Neural crest cell (in vitro differentiated cells): ENCODE measurements at places on chromosomes 1 and 21. TPM values are rescaled to one million over a fixed set of nuclear protein-coding genes. Genes with fewer than 3 reads are reported as not detected.

Gene HLX
- total RNA-seq = 0.43 and 0.61 TPM in 2 replicates

Gene AMY1B
- not detected in 2 replicates for total RNA-seq

Gene ENAH
- total RNA-seq = 179 and 181 TPM in 2 replicates

Gene RAB7B
- total RNA-seq = 4.4 and 4.5 TPM in 2 replicates

Gene PTGS2
- 0.34 TPM in 1 of 2 replicates, not detected in the other for total RNA-seq

DNA sequence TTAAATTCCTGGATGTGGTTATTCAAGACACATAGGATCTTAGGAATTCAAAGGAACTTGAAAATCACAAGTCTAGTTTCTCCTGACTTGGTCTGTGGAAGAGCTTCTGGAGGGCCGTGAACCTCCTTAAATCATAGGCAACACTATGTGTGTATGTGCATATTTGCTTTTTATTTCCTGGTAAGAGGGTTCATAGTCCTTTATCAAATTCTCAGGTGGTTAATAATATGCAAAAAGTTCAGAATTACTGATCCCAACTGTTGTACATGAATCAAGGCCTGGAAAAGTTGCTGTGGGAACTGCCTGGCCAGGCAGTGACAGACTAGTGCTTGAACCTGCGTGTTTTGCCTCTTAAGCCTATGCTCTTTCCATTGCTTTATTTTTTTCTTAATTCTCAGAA is 12.9 kb downstream of the MTR start:
- peaks cover 27% of the 10 kb centered on the region for H3K36me3 ChIP-seq
- no peak overlapping the region for H3K4me3 ChIP-seq
- no peak overlapping the region for H3K27ac ChIP-seq
- no peaks in the 10 kb centered on the region for H3K27me3 ChIP-seq
- H3K4me1 ChIP-seq = no peaks in the 10 kb centered on the region

- peak; percentile 48 for DNase-seq
- peaks cover 1% of the 10 kb centered on the region for H3K36me3 ChIP-seq
- no peak overlapping the region for H3K4me3 ChIP-seq
- no peak overlapping the region for H3K27ac ChIP-seq
- H3K4me1 ChIP-seq = peaks cover 4% of the 10 kb centered on the region
These were observed 69.2 kb downstream of the MORN1 start for GRCh38 chr1:2322065-2322571.

DNA sequence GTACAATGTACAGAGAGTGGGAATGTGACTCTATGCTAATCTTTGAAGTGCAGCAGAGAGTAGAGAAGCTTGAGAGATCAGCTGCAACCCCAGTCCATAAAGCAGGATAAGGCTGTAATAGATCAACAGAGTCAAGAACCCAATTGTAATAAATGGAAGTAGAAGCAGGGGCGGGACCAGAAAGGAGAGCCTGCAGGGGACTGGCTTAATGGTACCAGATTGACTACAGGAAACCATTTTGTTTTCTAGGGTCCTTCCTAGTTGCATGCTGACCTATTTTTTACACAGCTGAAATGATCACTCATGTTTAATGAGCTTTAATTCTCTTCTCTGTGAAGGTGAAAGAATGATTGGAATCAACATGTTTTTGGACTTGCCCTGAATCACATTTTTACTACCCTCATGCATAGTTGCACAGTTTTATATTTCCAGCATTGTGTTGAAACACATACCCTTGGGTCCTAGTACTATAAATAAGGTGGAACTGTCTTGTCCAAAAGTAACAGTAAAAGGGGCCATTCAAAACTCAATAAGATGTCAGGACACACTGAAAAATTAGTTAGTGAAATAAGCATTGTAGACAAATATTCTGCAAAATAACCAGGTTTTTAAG is 69.8 kb downstream of the GPR88 start:
- H3K27me3 ChIP-seq = peaks cover 3% of the 10 kb centered on the region
- H3K36me3 ChIP-seq = peaks cover 3% of the 10 kb centered on the region
- no peak for DNase-seq
- H3K4me3 ChIP-seq = no peak overlapping the region

GRCh38 chr1:40824591-40825434 is 37.4 kb downstream of the CITED4 start:
- H3K4me3 ChIP-seq = peak overlapping the region; percentile 65
- no peaks in the 10 kb centered on the region for H3K36me3 ChIP-seq
- peaks cover 41% of the 10 kb centered on the region for H3K4me1 ChIP-seq
- H3K27me3 ChIP-seq = peaks cover 1% of the 10 kb centered on the region
- H3K27ac ChIP-seq = peak overlapping the region; percentile 81

DNA sequence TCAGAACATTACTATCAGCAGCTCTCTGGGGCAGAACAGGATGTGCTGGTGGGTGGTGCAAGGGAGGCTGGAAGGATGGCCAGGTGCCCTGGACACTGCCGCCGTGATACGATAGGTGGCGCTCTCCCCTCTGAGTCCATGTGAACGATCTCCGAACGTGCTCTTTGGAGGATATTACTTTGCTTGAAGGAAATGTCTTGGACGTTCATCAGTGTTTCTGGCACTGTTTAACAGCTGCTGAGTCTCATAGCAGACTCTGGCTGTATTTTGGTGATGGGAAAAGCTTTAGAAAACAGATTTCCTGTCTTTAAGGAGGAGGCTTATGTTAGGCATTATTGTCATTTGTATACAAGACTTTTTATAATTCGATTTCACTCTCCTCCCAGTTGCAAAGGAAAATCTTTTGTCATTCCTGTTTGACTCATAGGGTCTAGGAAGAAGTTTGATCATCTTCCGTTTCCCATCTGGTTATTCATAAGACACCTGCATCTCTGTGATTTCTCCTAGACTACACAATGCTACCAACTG is 386.2 kb upstream of the ADGRL2 start:
- H3K27me3 ChIP-seq = no peaks in the 10 kb centered on the region
- H3K4me3 ChIP-seq = no peak overlapping the region
- peak; percentile 78 for DNase-seq
- no peaks in the 10 kb centered on the region for H3K36me3 ChIP-seq

DNA sequence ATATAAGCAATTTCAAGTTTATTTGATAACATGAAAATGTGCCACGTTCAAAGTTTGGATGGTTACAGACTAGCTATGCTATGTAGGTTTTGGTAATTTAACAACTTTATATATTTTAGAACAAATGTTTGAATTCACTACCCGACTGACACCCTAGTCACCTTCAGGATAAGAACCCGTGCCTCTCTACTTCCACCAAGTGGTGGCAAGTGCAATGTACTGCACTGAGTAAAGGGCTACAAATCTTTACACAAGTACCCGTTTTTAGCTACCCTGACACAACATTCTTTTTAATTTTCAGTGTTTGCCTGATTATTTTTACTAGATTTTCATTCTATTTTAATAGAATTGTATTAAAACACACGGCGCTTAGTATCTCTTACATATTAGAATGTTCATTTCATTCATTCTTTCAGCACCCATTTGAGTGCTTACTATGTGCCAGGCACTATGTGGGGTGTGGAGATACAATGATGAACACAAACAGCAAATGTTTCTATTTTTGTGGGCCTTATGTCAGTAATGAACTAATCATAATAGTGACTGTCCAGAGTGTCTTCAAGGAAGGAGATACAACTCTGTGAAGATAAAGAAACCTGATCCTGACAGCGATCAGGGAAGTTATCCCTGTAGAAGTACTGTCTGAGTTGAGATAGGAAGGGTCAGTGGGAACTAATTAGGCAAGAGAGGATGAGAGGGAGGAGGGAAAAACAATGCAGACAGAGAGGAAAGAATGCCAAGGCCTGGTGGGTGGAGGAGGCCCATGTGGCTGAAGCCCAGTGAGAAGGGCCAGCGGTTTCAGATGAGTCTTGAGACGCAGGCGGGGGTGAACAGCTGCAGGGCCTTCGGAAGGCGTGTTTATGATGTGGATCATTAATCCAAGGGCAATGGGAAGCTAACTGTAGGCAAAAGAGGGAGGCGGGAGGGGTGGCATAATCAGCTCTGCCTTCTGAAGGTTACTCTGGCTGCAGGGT is 3.8 kb downstream of the LCA5L start:
- H3K4me1 ChIP-seq = peaks cover 22% of the 10 kb centered on the region
- H3K27ac ChIP-seq = no peak overlapping the region
- DNase-seq = no peak

GRCh38 chr1:69524015-69524414 is 43.7 kb upstream of the LRRC7 start:
- no peaks in the 10 kb centered on the region for H3K36me3 ChIP-seq
- no peak overlapping the region for H3K27ac ChIP-seq
- H3K27me3 ChIP-seq = no peaks in the 10 kb centered on the region
- no peaks in the 10 kb centered on the region for H3K4me1 ChIP-seq
- no peak overlapping the region for H3K4me3 ChIP-seq
- no peak for DNase-seq

- no peak for DNase-seq
- no peak overlapping the region for H3K4me3 ChIP-seq
- H3K4me1 ChIP-seq = peaks cover 10% of the 10 kb centered on the region
- no peaks in the 10 kb centered on the region for H3K27me3 ChIP-seq
These were observed 35.2 kb downstream of the TEX35 start for GRCh38 chr1:178548108-178548507.

GRCh38 chr1:226656601-226657277 is 82.3 kb downstream of the ITPKB start:
- H3K4me1 ChIP-seq = peaks cover 78% of the 10 kb centered on the region
- no peaks in the 10 kb centered on the region for H3K27me3 ChIP-seq
- no peak for DNase-seq
- H3K4me3 ChIP-seq = no peak overlapping the region

GRCh38 chr1:201988601-201989000 is 6.2 kb downstream of the RNPEP start:
- H3K36me3 ChIP-seq = peaks cover 9% of the 10 kb centered on the region
- peaks cover 12% of the 10 kb centered on the region for H3K4me1 ChIP-seq
- H3K27ac ChIP-seq = no peak overlapping the region
- DNase-seq = no peak
- H3K27me3 ChIP-seq = no peaks in the 10 kb centered on the region
- no peak overlapping the region for H3K4me3 ChIP-seq

DNA sequence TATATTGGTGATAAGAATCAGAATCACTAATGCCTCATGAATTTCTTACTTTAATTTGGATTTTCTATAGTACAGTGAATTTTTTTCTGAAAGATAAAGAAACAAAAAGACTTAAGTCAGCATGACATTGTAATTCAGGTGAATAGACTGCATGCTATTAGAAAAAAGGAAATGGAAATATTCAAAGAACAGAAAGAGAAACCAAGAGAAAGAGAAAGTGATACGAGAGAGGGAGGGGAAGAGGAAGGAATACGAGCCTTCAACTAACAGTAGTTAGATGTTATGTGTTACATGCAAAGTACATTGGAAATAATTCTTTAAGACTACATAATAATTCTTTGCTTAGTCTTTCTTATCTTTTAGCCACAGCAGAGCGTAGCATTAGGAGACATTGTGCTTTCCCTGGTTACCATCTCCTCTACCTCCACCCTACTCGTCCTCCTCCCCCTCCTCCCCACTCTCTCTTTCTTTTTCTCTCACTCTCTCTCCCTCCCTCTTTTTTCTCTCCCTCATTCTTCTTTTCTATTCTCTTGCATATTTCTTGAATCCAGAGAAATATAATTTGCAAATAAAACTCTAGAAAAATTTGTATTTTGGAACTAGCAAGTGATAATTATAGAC is 46.4 kb upstream of the ADGRL4 start:
- H3K4me3 ChIP-seq = no peak overlapping the region
- H3K27me3 ChIP-seq = no peaks in the 10 kb centered on the region
- H3K4me1 ChIP-seq = no peaks in the 10 kb centered on the region
- peaks cover 5% of the 10 kb centered on the region for H3K36me3 ChIP-seq
- H3K27ac ChIP-seq = no peak overlapping the region
- DNase-seq = no peak

GRCh38 chr1:232669981-232670747 is 40.2 kb upstream of the SIPA1L2 start:
- no peaks in the 10 kb centered on the region for H3K36me3 ChIP-seq
- no peak overlapping the region for H3K27ac ChIP-seq
- no peak for DNase-seq
- no peak overlapping the region for H3K4me3 ChIP-seq
- H3K27me3 ChIP-seq = peaks cover 2% of the 10 kb centered on the region

DNA sequence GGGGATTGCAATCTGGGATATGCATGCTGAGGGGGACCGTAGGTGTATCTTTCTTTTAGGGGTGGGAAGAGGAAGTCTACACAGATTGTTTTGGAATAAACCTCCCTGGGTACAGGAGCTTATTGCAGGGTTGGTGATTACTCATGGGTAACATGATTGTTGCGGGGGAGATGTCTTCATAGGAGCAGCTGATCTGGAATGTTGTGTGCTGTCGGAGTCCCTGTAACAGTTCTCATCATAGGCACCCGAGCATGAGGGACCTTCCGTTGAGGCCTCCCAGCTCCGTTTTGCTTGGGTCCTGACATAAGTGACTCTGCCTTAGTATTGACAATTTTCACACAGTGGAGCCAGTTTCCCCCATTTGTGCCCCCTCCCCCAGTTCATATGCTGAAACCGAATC is 4.2 kb upstream of the PRXL2B start:
- H3K4me1 ChIP-seq = peaks cover 14% of the 10 kb centered on the region
- H3K27me3 ChIP-seq = peaks cover 10% of the 10 kb centered on the region
- no peak overlapping the region for H3K27ac ChIP-seq
- H3K4me3 ChIP-seq = peak overlapping the region; percentile 39
- no peak for DNase-seq

GRCh38 chr1:48693674-48694320 is 82.9 kb downstream of the BEND5 start:
- H3K27ac ChIP-seq = no peak overlapping the region
- no peak overlapping the region for H3K4me3 ChIP-seq
- no peaks in the 10 kb centered on the region for H3K36me3 ChIP-seq

DNA sequence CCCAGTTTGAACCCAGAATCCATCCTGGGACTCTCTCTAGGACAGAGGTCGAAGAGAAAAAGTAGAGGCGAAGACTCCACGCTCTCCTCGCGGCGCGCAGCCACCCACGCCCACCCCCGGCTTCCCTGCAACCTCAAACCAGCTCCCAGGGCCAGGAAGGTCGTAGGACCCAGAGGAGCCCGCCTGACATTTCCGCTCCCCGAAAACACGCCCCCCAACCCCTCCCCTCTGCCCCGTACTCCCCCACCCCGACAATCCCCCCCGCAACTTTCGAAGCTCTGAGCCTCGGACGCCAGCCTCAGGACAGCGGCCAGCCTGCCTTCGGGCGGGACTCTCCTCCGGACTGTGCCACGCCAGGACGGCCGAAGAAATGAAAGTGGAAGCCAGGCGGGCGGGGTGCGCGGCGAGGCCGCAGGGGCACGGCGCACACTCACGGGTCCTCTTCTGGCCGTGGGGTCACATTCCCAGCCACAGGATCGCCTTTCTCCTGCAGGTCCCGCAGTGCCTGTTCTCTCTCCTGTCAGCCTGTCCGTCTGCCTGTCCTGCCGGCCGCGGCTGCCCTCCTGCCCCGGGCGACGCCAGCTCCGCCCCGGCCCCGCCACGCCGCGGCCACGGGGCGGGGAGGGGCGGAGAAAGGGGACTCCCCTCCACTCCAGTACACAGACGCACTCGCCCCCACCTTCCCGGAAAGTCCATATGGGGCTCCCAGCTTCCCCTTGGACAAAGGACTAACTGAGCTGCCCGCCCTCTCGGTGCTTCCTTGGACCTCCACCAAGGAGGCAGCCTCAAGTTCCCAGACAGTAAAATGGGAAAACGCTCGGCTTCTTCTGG is at the start of gene MOB3C:
TSS of gene MOB3C (minus strand) at position 535 of the 831 bp plus-strand sequence. CDS start 3,490 bp downstream, outside the sequence.
- H3K36me3 ChIP-seq = no peaks in the 10 kb centered on the region
- H3K27me3 ChIP-seq = peaks cover 4% of the 10 kb centered on the region
- peak within 1 kb of the TSS; percentile 78 for H3K27ac ChIP-seq
- peak within 1 kb of the TSS; percentile 91 for H3K4me3 ChIP-seq

GRCh38 chr1:197868751-197869489 is 33.5 kb upstream of the C1orf53 start:
- H3K36me3 ChIP-seq = no peaks in the 10 kb centered on the region
- no peak overlapping the region for H3K27ac ChIP-seq
- no peak for DNase-seq
- no peaks in the 10 kb centered on the region for H3K4me1 ChIP-seq
- H3K4me3 ChIP-seq = no peak overlapping the region
